Stimulated activated CD8-positive, alpha-beta memory T cell treated with anti-CD3 and anti-CD28 coated beads, Interleukin-2, amount 100 ng/mL, for 48 hours (primary cell): ENCODE measurements at places on chromosomes 4 and X.

DNA sequence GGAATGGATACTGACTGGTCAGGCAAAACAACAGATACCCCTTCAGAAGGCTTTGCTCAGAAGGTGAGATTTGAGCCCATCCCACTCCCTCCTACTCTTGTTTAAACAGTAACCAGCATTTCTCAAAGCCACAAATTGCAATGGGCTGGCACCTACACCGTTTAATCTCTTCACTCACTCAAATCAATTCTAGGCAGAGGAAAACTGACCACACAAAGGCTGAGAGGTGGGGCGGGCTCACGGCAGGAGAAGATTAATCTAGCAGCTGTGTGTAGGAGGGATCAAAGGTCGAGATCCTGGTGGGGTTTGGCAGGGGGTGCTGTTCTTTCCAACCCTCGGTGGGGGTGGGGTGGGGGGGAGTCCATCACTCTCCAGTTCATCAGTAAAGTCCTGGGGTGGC lies 622.4 kb downstream of the BCOR start:
- DNase-seq: no peak

GRCh38 chr4:147244786-147245185 lies 236.1 kb upstream of the EDNRA start:
- no peak for DNase-seq

DNA sequence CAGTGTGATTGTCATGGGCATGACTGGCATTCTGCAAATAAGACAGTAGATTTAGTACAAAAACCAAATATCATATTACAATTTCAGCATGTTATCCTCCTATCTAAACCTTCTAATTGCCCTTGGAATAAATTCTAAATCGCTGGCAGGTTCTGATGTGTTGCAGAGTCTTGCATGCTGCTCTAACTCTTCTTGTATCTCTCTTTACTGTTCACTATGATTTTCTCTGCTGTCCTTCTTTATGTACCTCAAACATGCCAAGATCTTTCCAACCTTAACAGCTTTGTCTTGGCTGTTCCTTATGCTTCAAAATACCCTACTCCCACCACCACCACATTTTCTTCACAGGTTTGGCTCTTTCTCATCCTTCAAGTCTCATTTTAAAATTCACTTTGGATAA lies 43.0 kb upstream of the KCNIP4 start:
- DNase-seq: no peak

- no peak for DNase-seq
Observed at GRCh38 chrX:117957128-117957527, 159.5 kb downstream of the KLHL13 start.

DNA sequence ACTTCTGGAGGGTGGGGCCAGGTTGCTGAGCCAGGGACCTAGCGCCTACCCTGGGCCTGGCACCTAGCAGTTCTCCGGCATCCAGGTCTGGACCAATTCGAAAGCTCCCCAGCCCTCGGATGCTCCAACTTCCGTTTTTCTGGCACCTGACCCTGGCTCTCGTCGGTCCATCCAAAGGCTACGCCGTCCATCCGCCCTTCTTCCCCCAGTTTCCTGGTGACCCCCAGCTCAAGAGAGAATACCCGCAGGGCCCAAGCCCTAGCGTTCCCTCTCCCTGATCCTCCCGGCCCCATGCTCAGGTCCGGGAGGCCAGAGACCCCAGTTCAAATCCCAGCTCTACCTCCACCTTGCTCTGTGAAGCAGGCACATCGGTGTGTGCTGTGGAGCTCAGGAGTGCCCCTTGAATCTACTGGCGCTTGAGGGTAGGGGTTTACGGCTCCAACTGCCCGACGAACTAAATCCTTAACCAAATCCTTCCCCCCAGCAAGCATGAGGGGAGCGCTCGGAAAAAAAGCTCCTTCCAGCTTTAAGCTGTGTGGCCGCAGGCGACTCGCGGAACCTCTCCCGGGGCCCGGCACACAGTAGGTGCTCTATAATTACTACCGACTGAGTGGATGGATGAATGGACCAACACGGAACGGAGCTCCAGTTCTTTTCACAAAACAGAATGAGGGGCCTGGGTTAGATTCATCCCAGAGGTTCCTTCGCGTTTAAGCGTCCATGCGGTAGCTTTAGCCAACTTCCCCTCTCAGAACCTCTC lies 1.1 kb downstream of the CRMP1 start:
- DNase-seq: no peak

GRCh38 chrX:19765628-19766027 lies 121.8 kb downstream of the SH3KBP1 start:
- no peak for DNase-seq

GRCh38 chr4:111839141-111839540 lies 306.1 kb upstream of the FAM241A start:
- no peak for DNase-seq

DNA sequence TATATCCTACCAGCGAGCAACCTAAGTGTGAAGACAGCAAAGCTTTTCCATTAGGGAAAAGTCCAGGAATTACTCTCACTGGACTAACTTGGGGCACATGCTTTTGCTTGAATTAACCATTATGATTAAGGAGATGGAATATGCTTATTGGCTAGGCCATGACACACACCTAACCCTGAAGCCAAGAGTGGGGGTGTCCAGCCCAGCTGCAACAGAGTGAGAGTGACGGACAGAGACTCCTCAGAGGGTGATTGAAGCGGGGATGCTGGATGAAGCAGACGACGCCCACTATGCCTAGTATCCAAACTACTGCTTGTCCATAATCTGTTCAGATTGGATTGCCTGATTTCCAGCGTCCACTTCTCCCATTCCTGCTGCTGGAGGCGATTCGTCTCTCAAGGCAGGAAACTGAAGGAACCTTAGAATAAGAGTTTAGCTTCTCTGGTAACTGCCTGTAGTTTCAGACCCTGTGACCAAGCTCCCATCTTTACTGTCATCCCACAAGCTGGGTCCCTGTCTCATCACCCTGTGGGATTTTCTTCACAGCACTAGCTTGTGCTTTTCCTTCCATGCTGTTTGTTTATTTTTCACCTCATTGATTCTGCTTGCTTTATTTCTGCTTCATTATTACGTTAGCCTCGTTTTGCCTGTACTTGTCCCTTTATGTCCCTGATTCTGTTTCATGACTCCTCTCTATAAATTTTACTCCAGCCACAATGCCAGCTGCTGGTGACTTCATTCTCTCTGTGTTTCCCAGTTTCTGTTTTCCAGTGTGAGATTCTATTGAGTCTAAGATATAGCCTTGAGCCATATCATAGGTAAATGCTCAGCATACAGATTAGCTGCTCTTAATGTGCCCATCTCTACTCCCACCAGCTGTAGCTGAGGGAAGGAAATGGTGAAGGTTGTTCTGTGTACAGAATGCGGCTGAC lies 19.0 kb downstream of the FAM47E start:
- no peak for DNase-seq

DNA sequence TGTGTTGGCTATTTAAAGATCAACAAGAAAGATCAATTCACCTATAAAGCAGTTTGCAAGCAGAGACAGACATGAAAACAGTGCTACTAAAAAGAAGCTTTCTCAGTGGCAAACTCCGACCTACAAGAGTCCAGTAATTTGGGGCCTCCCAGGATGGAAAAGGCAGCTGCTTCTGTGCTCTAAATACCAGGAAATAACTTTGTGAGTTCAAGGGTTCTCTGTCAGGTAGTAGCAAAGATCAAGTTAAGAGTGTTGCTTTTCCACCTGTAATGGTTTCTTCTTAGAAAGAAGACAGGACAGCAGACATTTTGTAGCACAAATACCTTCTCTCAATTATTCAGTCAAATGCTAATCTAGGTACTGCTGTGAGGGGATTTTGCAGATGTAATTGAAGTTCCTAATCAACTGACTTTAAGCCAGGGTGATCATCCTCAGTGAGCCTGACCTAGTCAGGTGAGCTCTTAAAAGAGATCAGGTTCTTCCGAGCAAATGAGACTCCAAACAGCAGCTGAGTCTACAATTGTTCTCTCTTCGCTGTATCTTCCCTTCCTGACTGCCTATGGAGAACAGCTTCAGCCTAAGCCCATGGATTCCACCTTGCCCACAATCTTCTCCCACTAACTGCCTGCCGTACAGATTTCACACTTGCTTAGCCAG lies 13.5 kb downstream of the ANKRD17 start:
- no peak for DNase-seq
